Pulmonary artery endothelial cell (primary cell): ENCODE measurements at places on chromosomes 2 and 18. TPM values are rescaled to one million over a fixed set of nuclear protein-coding genes. Genes with fewer than 3 reads are reported as not detected.

IL1RN gene
- not detected in 2 replicates for total RNA-seq

BOLL gene
- total RNA-seq: not detected in 2 replicates

POTEC gene
- not detected in 2 replicates for total RNA-seq

RAB27B gene
- total RNA-seq: 0.11 and 0.13 TPM in 2 replicates

CRYGC gene
- not detected in 2 replicates for total RNA-seq

LONRF2 gene
- total RNA-seq: not detected in 2 replicates

TMEM87B gene
- total RNA-seq: 30.2 and 42.8 TPM in 2 replicates

VWA3B gene
- total RNA-seq: not detected in 2 replicates

RAB17 gene
- 1.6 and 1.9 TPM in 2 replicates for total RNA-seq

TMEM247 gene
- total RNA-seq: not detected in 2 replicates

TDRD15 gene
- total RNA-seq: not detected in 2 replicates

ANKRD62 gene
- total RNA-seq: not detected in 2 replicates

KLHL30 gene
- total RNA-seq: not detected in 2 replicates

HJURP gene
- 13.1 and 30.9 TPM in 2 replicates for total RNA-seq

PRSS56 gene
- total RNA-seq: not detected in 2 replicates

FSIP2 gene
- 0.07 and 0.28 TPM in 2 replicates for total RNA-seq

FEV gene
- total RNA-seq: not detected in 2 replicates

IL1B gene
- total RNA-seq: 0.46 TPM in 1 of 2 replicates, not detected in the other

PCARE gene
- total RNA-seq: not detected in 2 replicates

TBC1D8 gene
- total RNA-seq: 43.1 and 52.5 TPM in 2 replicates

UGP2 gene
- total RNA-seq: 55.6 and 61.8 TPM in 2 replicates

CRYBA2 gene
- total RNA-seq: not detected in 2 replicates

LYG1 gene
- total RNA-seq: 0.26 and 0.39 TPM in 2 replicates

CSRNP3 gene
- not detected in 2 replicates for total RNA-seq
